ENCODE measurements at places on chromosomes 11 and 22.
A peak's percentile ranks its signal among the peaks of the same experiment; 100 is the strongest.

DNA sequence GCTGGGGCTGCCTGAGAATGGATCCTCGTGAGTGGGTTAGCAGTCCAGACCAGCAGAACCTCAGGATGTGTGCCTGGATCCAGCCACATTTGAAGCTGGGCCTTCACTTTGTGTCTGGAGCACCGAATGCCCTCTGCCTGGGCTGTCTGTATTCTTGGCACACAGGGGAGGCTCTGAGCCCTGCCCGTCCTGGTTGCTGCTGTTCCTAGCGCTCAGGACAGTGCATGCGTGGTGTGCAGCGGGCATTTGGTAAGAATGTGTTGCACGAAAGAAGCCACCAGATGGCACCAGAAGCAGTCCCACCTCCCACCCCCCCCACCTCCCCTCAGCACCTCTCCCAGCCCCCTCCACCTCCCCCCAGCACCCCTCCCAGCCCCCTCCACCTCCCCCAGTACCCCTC is 4.1 kb upstream of the MAPK11 start:
- DNase-seq = no peak

- no peak for DNase-seq
Measured at GRCh38 chr11:2091112-2091746, 48.0 kb downstream of the IGF2 start.

DNA sequence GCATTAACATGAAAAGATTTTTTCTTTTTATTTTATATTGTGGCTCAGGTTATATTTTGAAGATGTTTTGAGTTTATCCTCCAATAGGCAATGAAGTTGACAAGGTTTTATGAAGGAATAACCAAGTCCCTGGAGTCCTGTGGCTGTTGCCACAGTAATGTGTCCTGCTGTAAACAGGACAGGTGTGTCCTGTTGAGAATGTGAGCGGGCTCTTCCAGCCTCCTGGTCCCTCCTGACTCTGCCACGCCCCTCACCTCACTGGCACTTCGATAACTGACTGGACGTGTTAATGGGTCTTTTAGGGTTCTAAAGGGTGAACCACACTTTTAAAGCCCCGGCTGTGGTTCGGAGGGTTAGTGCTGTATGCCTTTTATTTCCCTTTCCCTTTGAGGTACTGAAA is 47.8 kb upstream of the OR4B1 start:
- DNase-seq = no peak

DNA sequence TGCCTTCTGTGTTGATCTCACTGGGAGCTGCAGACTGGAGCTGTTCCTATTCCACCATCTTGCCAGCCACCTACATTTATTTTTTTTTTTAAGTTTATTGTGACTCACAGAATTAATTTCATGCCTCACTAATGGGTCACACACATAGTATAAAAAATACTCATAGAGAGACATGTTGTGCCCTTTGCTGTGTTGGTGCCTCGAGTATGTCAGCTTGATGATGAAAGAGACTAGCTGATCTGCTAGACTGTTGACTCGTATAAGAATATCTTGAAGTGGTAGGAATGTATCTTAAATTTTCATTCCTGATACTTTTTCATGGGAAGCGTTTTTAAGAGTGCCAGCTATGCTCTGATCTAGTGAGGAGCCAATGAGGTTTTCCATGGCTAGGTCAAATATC is 28.6 kb upstream of the AMPD3 start:
- no peak for DNase-seq

DNA sequence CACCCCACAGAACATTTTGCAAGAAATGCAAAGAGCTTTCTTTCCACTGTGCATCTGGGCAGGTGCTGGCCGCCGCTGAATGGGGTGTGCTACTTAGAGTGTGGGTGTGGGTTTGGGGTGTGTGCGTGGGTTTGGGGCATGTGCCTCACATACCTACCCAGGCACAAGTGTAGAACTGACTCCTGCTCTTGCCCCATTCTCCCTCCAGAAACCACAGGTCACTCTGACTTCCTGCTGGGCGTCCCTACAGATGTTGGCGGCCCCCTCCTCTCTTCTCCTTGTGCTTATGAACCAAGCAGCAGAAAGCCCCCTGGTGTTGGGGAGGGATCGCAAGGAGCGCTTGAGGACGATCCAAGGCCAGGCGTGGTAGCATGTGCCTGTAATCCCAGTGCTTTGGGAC is 63.9 kb downstream of the GRIK4 start:
- no peak for DNase-seq

GRCh38 chr11:79942090-79942489 is 501.3 kb upstream of the TENM4 start:
- no peak for DNase-seq

- DNase-seq = no peak
Measured at GRCh38 chr11:83119216-83119615, 37.7 kb upstream of the PCF11 start.

DNA sequence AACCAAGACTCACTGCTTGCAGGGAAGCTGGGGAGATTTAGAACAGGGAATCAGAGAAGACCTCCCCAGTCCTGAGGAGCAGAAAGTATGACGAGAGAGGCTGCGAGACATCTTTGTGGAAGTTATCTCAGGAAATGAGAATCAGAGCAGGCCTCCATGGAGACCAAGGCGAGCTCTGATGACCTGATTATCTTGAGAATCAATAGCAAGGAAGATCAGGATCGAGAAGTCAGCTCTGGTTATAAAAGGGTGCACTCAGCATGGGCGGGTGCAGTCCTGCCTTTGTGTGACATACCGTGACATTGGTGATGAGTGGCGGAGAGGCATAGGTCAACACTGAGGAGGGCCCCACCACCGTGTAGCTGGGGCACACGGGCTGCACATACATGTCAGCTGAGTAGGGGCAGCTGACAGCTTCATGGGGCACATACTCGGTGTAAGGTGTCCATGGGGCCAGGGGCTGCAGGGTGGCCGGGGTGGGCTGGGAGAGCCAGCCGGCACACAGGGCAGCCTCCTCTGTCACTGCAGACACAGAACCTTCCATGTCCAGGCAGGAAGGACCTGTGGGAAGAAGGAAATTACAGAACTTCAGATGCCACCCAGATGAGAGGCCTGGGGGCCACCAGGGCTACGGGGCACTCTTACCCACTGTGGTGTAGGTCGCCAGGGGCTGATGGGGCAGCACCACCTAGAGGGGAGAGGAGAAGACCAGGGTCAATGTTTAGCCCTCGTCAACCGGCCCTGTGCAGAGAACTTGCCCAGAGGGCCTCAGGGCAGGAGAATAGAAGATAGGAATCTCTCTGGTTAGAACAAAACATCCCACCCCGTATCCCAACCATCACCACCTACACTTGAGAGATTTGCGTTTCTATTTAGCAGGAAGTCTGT is 21.7 kb downstream of the POU2AF1 start:
- no peak for DNase-seq

- no peak for DNase-seq
Measured at GRCh38 chr11:77418155-77418970, 55.5 kb downstream of the PAK1 start.

GRCh38 chr11:14027525-14027924 is 65.0 kb downstream of the SPON1 start:
- DNase-seq = no peak

GRCh38 chr11:92123540-92123939 is 101.1 kb upstream of the FAT3 start:
- DNase-seq = no peak

DNA sequence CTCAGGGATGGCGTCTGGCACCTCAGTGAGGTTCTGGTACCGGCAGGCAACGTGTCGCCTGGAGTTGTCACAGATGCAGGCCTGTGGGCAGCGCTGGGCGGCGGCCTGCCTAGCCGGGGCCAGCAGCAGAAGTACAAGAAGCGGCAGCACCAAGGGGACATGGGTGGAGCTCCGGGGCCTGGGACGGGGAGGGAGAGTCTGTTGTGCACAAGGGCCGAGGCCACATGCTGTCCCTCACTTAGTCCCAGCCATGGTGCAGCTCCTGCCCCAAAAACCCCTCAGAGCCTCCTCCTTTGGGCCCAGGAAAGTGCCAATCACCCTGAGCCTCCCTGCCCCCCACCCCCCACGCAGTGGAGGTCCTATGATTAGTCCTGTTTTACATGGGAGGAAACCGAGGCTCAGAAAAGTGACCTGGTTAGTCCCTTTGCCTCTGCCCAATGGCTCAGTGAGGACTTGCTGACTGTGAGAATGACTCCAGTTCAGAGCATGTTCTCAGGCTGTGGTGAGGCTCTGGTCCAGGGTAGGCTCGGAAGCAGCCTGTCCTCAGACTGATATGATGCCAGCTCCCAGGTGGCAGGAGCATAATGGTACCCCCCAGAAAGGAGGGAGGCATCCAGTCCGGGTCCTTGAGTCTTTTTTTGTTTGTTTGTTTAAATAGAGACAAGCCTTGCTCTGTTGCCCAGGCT is 1.1 kb downstream of the CHADL start:
- DNase-seq = no peak

- no peak for DNase-seq
Measured at GRCh38 chr11:36578458-36578857, 10.7 kb downstream of the RAG1 start.

- DNase-seq = no peak
Measured at GRCh38 chr11:132312701-132313111, 942.3 kb downstream of the NTM start.

DNA sequence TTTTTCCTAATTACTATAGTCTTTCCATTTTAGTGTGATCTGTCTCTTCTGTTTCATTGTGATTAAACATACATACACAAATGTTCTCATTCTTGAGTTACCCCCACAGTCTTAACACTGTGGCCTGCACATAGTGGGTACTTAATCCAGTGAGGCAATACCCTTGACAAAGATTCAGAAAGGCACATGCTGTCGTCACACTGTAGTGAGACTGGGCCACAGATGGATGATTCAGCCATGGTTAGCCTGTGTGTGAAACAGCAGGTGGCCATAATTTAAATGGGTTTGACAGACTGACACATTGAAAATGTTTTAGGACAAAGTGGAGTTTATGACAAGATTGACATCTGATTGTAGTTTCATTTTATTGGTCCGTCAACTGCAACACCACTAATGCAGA is 313.1 kb downstream of the C11orf87 start:
- DNase-seq = no peak

- DNase-seq = no peak
Measured at GRCh38 chr11:10243896-10244575, 50.0 kb downstream of the SBF2 start.

DNA sequence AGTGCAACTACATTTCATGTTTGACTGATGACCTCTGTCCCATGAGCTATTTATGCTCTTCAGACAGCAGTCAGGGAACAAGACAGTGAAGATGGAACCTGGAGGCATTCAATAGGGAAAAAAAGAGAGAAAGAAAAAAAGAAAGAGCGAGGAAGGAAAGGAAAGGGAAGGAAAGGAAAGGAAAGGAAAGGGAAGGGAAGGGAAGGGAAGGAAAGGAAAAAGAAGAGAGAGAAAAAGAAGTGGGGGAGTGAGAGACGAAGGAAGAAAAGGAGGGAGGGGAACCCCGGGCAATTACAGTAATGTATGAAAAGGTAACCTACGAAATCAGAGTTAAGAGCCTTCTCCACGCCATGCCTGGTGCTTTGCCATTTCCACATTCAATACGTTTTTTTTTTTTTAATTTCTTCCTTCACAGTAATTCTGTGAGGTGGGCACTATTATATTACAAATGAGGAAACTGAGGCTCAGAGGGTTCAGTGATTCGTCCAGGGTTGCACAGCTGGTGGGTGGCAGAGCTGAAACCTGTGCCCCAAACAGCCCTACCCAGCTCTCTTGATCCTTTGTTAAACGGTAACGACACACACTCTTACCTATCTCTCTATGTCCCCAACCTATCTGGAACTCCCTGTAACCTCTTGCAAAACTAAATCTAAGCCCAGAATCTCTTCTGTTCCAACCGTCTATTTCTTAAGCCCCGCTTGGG is 39.3 kb downstream of the ETS1 start:
- DNase-seq = no peak

DNA sequence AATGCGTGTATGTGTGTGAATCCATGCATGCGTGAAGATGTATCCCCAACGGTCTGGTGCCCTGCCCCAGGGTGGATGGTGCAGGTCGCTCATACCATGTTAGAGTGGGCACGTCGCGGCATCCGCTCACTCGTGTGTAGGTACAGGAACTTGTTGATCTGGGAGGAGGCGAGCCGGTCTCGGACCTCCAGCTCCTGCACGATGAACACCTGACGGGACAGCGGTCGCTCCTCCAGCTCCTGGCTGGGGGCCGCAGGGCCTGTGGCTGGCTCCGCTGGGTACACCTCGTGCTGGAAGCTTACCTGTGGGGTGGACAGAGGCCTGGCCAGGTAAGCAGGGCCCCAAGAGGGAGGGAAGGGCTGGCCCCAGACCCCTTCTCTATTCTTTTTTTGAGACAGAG is 18.5 kb downstream of the ATG2A start:
- no peak for DNase-seq

DNA sequence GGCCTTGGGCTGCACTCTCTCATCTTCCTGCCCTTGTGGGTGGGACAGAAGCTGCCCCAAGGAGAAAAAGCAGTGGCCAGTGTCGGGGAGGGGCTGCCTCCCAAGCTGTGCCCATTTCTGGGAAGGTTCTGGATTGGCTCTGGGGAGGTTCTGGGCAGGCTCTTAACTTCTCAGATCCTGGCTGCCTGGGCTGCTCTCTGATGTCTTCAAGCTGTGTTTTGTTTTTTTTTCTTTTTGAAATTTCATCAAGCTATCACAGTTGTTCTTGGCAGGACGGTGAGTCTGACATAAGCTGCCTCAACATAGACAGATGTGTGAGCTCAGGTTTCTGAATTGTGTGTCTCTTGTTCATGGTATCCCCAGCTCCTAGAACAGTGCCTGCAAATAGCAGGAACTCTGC is 1032.0 kb downstream of the BRD1 start:
- DNase-seq = peak; percentile 48

GRCh38 chr22:26095256-26095956 is 73.9 kb upstream of the SEZ6L start:
- no peak for DNase-seq

DNA sequence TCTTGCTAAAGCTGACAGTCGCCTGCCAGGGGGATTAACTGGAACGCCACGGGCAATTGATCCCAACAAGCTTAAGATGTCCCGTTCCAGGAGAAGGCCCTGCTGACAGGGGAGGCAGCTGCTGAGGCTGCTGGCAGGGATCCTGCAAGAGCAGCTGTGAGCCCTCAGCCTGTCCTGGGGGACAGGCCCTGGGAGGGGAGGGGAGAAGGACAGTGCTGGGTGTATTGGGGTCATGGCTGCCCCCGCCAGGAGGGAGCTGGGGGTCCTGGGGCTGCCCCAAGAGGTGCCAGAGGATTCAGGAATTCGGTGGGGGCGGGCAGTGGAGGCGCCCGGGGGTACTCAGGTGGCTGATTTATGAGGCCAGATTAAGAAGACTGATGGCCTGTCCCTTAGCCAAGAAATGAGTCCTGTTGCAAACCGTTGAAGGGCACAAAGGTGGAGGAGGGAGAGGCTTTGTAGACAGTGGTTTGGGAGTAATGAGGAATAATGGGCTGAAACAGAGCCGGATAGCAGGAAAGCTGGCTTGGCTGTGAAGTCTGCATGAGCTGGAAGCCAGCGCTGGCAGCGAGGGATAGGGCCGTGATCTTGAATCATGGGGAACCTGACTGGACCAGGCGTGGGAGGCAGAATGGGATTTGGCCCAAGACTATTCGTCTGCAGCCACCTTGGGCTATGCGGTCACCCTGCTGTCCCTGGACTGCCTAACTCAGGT is 133.5 kb downstream of the CACNA1I start:
- peak; percentile 80 for DNase-seq

- peak; percentile 62 for DNase-seq
Measured at GRCh38 chr11:65418431-65418680, 4.2 kb upstream of the NEAT1 start.

Data from left hindlimb (tissue), 1 donor.